8988T (cell line): ENCODE measurements at places on chromosomes 2 and 18.

GRCh38 chr2:222939208-222939856, 78.5 kb downstream of the ACSL3 start:
- no peak for DNase-seq

DNA sequence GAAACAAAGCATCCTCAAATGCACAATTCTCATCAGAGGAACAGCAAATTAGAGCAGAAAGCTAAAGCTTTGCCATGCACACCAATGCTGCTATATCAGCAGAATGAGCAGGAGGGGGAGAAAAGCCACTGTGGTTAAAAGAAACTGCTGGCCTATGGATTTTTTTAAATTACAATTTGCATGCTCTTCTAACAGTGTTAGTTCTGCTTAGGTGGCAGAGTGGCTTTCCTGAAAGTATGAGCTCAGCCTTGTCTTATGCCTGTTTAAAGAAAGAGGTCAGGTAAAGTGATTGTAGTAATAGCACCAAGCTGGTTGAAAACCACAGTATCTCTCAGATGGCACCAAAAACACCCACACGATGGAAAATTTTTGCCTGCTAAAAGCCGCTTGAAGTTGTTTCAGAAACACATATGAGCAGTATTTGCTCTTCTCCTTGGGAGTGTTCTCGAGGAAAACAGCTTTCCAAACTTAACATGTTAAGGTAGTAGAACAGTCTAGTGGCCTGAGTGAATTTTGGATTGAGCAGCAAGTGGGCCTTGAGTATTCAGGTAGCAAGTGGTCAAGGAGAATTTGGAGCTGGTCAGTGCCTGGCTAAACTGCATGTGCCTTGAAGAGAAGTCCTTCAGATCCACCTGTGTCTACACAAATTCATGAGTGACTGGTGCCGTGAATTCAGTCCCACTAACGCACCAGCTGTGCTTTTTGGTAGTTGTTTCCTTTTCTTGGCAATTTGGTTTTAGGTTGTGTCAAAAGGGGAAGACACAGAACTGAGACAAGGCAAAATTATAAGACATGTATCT, 19.6 kb upstream of the NDUFV2 start:
- DNase-seq = no peak

DNA sequence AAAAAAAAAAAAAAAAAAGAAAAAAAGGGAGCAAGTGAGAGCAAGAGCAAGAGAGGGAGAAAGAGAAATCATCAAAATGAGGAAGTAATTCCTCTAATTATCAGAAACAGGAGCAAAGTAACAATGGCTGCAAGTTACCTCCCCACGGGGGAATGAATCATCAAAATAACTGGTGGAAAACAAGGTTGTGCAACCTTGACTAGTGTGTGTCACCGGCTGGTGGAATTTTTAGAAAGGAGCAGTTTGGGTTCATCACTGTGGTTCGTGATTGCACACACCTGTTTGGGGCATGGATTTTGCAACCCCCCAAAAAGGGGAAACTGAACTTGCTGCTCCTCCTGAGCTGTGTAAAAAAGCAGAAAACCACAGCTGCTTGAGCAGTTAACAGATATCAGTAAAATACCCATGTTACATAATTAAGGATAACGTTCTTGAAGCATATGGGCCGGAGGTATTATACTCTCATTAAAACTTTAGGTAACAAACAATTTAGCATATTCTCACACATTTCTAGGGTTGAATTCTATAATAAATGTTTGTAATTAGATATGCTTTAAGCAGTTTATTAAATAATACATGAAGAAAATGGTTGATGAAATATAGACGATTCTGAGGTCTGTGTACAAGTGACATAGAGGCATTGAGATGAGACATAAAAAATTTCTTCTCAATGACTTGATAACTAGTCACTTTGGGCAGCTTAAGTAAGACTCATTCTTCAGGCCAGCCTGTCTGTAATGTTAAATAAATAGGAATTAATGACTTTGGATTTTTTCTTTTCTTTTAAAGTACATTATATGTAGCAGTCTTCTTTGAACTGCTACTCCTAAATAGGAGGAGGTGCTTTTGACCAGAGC, 184.2 kb upstream of the ZEB2 start:
- DNase-seq = no peak

DNA sequence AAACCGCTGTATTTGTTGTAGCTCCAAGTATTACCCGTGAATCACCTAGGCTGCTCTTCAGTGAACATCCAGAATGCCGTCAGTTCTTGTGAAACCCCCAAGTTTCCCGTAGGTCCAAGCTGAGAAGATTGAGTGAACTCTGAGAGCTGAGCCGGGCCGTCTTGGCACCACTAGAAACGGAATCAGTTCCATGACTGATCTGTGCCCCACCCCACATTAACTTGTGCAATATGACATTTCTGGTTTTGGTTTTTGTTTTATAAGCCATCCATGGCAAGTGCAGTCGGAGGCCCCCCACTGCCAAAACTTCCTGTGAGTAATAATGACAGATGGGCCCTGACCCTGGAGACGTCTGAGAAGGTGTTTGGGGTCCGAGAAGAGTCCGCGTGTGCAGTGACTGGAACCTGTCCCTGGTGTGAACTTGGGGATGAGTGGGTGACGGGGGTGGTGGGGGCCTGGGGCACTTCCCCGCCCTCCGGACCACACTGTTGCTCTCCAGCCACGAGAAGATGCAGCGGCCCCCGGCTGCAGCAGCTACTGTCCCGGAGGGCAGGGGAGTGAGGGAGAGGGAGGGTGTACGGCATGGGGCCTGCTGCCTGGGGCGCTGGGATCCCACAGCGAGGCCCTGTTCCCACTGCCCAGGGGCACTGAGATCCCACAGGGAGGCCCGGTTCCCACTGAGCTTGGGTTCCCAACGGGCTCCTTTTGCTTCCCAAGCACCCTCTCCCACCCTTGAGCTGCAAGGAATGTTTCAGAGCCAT, 26.5 kb downstream of the NFATC1 start:
- no peak for DNase-seq

DNA sequence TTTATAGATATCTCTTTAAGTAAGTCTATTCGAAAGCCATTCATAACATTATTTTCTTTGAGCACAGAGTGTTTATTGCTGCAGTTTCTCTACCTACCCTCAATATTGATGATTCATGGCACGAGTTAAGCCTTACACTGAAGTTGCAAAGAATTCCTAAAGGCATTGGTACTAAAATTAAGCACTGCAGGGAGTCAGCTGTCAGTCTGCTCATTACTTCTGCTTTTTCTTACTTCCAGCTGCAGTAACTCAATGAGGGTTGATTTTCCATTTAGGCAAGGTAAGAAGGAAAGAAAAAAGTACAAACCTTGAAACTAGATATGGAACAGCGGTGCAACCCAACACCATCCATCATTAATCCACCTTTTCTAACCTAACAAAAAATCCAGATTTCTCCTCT, 65.2 kb downstream of the RNF152 start:
- DNase-seq = no peak

DNA sequence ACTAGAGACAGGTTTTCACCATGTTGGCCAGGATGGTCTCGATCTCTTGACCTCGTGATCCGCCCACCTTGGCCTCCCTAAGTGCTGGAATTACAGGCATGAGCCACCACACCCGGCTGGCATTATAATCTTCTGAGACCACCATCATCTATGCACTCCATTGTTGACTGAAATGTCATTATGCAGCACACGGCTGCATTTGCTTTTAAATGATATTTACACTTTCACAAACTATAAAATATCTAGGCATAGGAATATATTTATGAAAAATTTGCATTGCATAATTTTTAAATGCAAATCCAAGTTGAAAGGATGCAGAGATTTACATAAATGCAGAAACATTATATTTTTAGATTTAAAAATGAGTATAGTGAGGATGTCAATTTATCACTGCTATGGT, 30.0 kb upstream of the ANKRD44 start:
- no peak for DNase-seq

DNA sequence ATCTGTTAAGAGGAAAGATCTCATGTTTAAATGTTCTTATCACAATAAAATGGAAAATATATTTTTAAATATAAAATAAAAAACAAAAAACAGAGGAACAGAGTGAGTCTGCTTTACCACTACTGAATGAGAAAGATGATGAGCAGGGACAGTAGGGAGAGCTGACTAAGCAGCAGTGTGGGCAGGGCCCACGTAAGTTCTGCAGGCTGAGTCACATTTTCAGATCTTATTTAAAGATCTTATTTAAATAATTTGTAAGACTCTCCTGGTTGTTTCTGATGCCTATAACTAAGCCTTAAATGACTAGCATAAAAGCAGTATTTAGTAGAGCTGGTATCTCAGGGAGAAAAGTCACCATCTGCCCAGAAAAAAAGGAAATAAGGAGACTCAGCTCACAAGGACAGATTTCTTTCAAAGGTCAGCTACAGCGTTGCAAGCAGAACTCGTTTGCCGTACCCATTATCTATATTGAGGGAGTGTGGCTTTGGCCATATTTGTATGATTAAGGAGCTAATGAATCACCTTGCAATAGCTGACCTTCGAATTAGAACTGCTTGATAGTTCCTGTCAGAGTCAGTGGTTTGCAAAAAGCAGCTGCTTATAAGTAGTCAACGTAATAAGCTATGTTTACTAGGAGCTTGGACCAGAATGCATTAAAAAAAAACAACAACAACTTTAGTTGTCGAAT, 322.1 kb upstream of the CHAC2 start:
- DNase-seq = no peak

DNA sequence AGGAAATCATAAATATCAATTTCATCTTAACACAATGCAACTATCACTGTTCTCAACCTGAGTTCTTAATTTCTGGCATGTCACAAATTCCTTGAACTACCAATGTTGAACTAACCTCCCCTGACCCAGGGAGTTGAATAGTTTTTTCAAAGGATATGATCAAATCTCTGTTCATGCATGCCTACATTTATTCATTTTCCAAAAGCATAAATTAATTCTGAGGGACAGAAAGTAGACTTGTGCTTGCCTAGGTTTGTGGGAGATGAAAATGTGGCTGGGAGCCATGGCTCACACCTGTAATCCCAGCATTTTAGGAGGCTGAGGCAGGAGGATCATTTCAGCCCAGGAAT, 175.7 kb downstream of the TGIF1 start:
- no peak for DNase-seq

DNA sequence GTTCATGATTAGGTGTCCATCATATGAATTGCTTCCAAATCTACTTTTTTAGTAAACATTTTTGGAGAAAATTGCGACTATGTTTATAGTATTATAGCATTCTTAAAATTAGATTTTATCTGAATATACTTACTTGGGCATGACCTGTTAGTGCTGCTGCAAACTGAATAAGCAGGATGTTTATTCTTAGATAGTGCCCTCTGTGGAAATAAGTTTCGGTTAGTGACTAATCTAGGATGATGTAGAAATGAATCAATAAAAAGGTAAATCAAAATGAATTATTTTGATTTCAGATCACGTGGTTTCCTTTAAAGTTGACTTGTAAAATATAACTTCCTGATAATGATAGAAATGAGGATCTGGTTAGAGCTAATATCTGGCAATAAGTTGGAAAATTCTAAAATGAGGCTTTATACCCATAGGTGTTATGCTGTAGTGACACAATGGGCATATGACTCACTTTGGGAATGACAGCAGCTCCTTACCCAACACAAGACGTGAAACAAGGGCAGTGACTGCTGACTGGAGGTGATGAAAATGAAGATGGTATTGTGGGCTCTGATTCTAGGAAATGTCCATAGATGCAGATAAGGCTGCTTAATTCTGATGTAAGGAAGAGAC, 165.8 kb upstream of the TCF4 start:
- DNase-seq = no peak

GRCh38 chr18:42752916-42753315, 362.6 kb downstream of the RIT2 start:
- no peak for DNase-seq

DNA sequence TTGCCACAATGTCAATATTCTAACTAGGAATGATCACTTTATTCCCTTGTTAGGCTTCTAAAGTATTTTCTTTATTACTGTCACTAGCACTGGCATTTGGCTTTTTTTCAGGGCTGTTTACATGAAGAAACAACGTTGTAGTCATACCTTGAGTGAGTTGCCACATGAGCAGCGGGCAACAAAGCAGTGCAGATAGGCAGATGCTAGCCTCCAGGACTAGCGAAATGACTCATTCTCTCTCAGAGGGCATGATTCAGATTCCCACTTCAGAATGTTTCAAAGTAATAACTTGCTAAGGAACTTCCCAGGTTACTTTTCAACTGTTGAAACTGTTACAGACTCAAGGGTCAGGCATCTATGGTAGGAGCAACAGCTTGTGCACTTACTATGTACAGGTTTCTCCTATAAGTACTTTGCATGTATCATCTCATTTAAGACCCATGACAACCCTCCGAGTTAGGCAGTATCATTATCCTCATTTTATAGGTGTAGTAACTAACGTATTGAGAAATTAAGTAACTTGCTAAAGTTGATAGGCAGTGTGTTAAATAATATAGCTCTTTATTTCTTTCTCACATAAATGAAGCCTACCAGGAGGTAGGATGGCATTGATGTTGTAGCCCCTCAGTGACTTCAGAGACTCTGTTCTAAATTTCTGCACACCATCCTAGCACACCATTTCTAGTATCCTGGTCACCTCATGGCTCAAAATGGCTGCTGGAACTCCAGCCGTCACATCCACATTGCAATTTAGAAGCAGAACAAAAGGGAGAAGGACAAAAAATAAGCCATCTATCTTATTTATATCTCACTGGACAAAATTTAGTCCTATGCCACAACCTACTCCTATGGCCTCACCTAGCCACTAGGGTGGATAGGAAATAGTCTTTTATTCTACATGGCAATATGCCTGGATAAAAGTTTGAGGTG, 83.3 kb downstream of the ICOS start:
- no peak for DNase-seq

GRCh38 chr18:3368193-3368592, 81.8 kb upstream of the TGIF1 start:
- no peak for DNase-seq

- no peak for DNase-seq
Observed at GRCh38 chr18:78913395-78913794, 66.2 kb upstream of the SALL3 start.

GRCh38 chr2:120930236-120930635, 194.6 kb downstream of the GLI2 start:
- DNase-seq = no peak

- DNase-seq = no peak
Observed at GRCh38 chr2:16578081-16578480, 87.6 kb downstream of the CYRIA start.

DNA sequence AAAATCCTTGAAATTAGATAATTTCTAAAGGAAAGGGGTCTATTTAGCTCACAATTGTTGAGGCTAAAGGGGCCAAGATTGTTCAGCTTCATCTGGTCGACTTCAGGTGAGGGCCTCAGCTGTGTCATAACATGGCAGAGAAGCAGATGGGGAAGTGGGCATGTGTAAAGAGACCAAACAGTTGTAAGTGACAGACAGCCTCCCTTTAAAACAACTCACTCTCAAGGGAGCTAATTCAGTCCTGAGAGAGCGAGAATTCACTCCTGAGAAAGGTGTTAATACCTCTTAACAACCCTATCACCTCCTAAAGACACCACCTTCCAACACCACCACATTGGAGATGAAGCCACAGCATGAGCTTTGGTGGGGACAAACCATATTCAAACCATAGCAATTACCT, 62.4 kb downstream of the KCMF1 start:
- DNase-seq = no peak

- no peak for DNase-seq
Observed at GRCh38 chr2:103208916-103209315, 447.1 kb downstream of the TMEM182 start.

GRCh38 chr2:53784436-53784835, 2.3 kb downstream of the ASB3 start:
- DNase-seq = no peak
